NCI-H2171 (cell line): ENCODE measurements at places on chromosomes 16 and 17.

DNA sequence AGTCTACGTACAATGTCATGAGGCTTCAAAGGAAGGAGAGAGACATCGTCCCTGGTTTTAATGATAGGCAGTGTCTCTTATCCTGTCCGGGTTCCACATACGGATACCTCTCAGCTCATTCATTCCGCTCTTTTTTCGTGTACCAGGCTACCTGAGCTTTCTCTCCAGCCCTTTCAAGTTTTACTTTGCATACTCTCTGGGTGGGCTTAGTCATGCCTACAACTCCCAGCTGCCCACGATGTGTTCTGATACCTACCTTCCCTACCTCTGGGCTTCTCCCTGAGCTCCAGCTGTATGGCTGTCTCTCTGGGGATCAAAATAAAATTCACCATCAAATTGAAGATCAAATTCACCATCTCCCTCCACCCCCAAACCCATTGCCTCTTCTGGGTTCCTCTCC lies 354.0 kb upstream of the EEF2KMT start:
- DNase-seq: no peak

GRCh38 chr17:28717578-28718332 lies at the start of gene RAB34:
TSS of gene RAB34 (minus strand) at chr17:28717868. CDS start at chr17:28717266, 602 bp downstream.
- DNase-seq: peak; percentile 89

- peak; percentile 92 for DNase-seq
Observed at GRCh38 chr16:47574091-47575054, 113.2 kb downstream of the PHKB start.

GRCh38 chr16:890217-890616 lies 80.6 kb downstream of the LMF1 start:
- DNase-seq: no peak

- DNase-seq: no peak
Observed at GRCh38 chr16:85179344-85180046, 67.2 kb upstream of the CIBAR2 start.

DNA sequence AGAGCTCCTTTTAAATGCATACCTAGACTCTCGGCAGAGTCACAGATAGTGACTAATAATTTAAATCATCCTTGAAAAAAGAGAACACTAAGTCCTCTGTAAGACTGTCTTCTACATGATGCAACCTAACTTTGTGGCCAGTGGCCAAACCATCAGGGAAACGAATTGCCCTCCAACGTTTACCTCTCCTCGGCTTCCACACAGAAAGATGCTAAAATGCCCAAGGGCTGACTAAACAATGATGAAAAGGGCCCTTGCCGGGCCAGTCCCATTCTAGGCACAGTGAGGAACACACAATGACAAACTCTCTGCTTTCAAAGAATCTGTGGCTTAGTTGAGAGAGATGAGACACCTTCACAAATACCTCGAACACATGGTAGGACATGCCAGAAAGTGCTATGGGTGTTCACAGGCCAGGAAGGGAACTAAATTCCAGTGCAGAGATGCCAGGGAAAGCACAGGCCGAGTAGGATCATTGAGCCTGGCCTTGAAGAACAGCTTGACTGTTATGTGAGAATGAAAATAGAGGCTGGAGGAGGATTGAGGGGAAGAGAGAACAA lies 35.3 kb upstream of the PITPNM3 start:
- DNase-seq: no peak

DNA sequence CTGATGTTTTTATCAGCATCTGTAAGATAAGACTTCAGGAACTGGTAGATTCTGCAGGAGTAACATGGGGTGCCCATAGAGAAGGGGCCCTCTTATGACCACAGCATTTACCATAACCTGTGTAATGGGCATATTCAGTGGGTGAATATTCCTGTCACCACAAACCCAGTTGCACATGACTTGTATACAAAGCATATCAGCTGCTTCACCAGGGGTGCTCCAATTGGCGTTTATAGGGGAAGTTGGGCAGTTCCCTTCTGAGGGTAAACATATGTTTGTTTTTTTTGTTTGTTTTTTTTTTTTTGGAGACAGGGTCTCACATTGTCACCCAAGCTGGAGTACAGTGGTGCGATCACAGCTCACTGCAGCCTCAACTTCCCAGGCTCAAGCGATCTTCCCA lies 11.5 kb upstream of the ZG16 start:
- no peak for DNase-seq

GRCh38 chr16:75197522-75198134 lies 9.3 kb downstream of the CTRB2 start:
- no peak for DNase-seq

DNA sequence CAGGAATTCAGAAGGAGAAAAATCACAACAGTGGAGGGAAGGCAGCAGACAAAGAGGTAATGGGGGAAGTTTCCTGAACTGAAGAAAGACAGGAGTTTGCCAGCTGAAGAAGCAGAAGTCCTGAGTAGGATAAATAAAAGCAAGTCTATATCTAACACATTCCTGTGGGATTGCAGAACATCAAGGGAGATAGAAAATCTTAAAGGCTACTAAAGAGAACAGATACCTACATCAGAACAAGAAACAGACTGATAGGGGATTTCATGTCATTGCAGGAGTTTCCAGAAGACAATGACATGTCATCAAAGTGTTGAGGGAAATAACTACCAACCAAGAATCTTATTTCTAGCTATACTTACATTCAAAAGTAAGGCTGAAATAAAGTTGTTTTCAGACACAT lies 21.3 kb upstream of the CRYBA1 start:
- DNase-seq: no peak

GRCh38 chr16:84821179-84821578 lies 1.4 kb downstream of the CRISPLD2 start:
- DNase-seq: no peak

GRCh38 chr17:1960545-1960912 lies 64.6 kb downstream of the RTN4RL1 start:
- DNase-seq: no peak

DNA sequence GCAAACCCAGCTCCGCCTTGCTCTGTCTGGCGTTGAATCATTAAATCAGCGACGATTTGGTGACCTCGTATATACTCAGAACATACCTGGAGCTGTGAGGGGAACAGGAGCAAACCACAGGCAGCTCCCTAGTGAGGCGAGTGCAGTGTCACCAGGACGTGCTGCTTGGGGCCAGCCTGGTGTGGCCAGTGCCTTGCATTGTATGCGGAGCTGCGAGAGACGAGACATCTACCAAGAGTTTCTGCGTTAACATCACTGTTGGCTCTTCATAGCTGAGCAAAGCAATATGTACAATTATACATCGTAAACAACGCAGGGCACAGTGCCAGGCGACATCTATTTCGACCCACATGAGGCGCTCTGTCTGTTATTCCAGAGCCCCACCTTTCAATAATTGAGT lies 27.9 kb downstream of the MINK1 start:
- no peak for DNase-seq

GRCh38 chr16:50602531-50603205 lies 54.5 kb downstream of the NKD1 start:
- DNase-seq: no peak

DNA sequence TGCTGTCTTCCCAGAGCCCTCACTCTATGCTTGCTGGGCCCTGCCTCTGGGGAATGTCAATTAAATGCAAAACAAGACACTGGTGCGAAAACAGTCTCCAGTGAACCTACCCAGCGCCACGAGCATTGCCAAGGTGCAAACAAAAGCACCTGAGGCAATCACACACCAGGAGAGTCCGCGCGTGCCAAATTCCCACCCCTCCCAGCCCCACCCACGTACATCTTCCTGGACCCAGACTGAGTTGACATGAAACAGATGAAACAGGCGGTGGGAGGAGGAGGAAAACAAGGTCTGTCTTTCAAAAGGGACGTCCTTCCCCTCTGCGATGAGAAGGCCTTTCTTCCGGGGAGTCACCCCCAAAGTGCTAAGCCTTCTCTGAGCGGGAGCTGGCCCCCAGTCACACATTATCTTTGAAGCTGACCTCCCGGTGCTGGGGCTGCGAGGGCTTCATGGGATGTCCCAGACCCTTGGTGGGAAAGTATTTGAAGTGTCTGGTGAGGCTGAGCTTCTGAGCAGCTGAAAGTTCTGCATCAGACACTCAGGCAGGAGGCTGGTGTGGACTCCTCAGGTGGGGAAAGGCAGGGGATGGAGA lies 200.4 kb downstream of the AXIN2 start:
- no peak for DNase-seq

DNA sequence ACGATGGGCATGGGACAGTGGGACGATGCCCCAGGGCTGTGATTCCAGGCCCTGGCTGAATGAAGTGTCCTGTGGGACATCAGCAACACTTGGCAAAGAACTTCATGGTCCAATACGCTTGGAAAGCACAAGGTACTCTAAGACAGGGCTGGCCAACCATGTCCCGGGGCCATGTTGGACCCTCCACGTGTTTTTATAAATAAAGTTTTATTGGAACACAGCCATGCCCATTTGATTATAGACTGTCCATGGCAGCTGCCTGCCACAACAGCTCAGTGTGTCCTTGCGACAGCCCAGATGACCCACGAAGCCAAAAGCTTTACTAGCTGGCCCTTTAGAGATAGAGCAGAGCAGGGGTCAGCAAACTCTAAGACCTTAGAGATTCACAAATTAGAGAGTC lies 282.1 kb downstream of the C16orf95 start:
- DNase-seq: no peak

DNA sequence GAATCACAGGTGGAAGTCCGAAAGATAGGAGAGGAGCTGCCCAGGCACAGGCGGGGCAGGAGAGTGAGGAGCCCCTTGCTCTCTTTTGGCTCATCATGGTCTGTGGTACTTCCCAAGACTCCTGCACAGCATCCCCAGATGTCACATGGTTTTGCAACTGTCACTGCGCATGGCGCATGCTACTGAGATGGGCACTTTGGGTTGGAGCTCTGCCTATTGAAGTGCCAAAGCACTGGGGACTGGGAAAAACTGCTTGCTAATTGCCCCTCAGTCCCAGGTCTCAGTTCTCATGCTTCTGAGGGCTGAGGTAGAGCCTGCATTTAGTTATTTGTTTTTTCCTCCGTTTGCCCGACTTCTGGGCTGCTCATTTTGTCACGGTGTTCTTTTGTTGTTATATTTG lies 156.8 kb upstream of the CDH13 start:
- DNase-seq: peak; percentile 69

DNA sequence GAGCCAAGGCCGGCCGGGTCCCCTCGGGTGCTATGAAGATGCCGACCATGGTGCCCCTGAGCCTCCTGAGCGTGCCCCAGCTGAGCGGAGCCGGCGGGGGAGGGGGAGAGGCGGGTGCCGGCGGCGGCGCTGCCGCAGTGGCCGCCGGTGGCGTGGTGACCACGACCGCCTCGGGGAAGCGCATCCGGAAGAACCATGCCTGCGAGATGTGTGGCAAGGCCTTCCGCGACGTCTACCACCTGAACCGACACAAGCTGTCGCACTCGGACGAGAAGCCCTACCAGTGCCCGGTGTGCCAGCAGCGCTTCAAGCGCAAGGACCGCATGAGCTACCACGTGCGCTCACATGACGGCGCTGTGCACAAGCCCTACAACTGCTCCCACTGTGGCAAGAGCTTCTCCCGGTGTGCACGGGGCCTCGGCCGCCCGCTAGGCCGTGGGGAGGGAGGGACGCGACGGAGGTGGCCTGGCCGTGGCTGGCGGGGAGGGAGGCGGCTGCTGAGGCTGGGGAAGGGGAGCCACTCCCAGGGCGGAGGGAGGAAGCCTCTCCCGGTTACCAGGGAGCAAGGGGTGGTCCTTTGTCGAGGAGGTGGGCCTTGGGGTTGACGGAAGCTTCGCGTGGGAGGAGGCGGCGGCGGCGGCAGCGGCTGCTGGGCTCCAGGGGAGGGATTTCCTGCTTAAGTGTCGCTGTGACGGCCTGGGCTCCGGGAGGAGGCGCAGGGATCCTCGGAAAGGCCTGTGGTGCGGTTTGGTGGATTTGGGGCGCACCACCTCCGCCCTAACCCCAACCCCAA lies 1.3 kb downstream of the MAZ start:
- DNase-seq: peak; percentile 82

DNA sequence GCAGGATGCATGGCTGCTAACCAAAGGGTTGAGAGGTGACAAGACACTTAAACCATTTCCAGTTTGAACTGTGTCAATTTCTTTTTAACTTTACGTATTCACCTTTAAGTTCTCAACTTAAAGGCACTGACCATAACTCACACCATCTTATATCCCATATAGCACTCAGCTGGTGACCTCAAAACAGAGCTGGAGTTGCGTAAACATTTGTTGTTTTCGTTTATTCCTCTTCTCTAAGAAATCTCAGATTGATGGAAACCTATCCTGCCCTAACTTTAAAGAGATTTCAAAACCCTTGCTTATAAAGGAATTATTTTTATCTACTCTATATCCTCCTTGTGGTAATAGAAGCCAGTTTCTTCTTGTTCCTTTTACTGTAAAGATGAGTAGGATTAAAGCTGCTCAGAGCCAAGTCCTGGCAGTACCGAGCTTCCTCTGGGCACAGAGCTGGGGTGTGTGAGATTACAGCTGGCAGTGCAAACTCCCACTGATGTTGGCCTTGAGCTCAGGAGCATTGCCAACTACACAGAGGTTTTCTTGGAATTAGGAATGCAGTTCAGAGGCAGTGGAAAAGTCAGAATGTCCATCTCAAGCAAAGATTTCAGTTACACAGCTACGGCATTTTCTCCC lies 1.3 kb downstream of the KCTD2 start:
- DNase-seq: no peak

- DNase-seq: no peak
Observed at GRCh38 chr16:15865742-15866141, 8.9 kb upstream of the MYH11 start.

- no peak for DNase-seq
Observed at GRCh38 chr17:72724267-72724666, 368.2 kb downstream of the SLC39A11 start.

DNA sequence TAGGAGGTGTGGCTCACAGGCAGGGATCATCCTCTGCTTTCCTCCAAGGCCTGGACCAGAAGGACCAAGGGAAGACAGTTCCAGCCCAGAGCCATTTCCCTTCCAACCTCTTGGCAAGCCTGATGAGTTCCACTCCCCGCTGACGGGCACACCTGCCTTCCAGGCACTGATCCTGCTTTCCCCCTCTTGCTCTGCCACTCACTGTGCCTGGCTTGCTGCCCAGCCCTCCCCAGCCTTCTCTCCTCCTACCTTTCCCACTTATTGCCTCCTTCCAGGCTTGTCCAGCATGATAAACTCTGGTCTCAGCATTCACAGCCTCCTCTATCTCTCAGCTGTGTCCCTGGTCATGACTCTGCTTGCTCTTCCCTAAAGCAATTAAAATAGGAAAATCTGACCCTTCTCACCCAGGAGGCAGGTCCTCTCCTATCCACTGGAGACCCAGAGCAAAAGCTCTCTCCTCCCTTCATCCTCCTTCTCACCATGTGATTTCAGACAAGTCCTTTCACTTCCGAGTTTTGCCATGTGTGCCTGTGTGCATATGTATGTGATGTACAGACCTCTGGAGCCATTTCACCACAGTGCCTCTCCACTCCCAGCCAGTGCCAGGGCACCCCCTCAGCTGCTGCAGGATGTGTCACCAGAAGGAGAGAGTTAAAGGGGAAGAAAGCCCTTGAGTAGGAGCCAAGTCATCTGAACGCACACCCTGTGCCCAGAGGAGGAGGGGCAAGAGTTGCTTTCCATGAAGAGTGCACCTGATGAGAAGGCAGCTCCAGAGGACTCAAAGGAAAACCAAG lies 13.4 kb upstream of the TMEM170A start:
- no peak for DNase-seq
